Amniotic stem cell (primary cell): ENCODE measurements at places on chromosomes 11 and 22.

DNA sequence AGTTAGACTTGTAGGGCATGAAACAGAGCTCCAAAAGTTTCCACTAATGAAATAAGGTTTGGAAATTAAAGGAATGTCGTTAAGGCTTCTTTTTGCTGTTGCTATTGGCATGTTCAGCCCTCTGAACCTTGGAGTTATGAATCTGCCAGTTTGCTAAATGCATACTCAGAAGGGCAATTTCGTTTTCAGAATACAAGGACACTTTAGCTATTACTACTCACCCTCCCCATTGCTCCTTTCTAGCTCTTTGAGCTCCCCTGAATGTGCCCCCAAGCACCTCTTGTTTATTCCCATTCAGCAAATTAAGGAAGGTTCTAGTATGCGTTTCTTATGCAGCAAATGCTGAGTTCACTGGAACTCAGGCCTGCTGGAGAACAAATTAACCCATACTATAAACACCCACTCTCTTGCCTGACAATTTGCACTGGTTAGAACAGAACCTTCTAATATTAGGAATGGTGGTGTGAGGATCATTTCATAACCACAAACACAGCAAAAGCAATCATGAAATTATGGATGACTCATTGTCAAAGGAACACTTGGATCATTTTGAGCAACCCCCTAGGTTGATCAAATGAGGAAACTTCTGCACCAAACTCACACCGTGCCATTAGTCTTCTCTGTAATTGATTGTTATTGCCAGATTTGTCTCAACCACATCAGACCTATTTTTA, 26.2 kb upstream of the LIN7C start:
- DNase-seq, result no peak

DNA sequence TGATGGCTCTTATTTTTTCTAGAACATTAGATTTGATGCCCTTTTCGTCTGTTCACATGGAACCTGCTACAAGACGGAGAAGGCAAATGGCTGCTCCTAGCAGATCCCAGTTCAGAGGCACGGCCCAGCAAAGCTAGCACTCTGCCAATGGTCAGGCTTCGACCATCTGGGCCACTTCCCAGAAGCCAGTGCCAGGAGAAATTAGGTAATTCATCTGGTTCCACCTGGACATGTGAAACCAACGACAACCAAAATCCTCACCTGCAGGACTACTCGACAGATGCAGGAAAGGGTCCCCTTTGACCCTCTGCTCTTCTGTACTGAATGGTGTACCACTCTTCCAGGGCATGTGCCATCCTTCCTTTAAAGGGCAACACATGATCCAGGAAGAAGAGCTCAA, 25.4 kb downstream of the MICAL3 start:
- no peak for DNase-seq

DNA sequence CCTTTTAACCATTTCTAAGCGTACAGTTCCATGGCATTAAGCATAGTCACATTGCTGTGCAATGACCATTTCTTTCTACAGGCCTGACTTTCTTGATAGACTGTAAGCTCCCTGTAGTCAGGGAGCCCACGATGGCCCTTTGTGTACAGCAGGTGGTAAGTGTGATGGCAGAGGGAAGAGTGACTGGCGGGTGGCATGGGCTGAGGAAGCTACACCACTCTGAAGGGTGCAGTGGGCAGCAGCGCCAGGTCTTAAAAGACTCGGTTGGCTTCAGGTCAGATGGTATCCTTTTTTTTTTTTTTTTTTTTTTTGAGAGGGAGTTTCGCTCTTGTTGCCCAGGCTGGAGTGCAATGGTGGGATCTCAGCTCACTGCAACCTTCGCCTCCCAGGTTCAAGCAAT, 1.6 kb downstream of the PPM1F start:
- no peak for DNase-seq

- no peak for DNase-seq
Observed at GRCh38 chr11:88533001-88533400, 195.5 kb upstream of the CTSC start.

- DNase-seq, result no peak
Observed at GRCh38 chr11:119111361-119111925, 4.3 kb downstream of the C2CD2L start.
